ENCODE measurements at places on chromosomes 16 and 17.

DNA sequence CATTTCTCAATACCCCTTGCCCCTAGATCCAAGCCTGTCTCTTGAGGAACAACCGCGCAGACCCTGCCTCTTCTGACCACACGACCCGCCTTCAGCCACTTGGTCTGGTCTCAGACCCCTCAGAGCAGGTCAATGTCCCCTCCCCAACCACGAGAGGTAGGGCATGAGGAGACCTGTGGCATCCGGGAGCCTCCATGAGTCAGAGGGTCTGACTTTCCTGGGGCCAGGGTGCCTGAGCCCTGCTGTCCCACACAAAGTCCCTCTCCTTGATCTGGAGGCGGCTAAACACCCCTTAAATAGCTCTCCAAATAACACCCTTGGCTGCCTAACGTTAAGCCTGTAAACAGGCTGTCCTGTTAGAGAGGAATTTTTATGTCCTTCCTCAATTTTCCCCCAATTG is 5.1 kb downstream of the CARMIL2 start:
- DNase-seq, result no peak

DNA sequence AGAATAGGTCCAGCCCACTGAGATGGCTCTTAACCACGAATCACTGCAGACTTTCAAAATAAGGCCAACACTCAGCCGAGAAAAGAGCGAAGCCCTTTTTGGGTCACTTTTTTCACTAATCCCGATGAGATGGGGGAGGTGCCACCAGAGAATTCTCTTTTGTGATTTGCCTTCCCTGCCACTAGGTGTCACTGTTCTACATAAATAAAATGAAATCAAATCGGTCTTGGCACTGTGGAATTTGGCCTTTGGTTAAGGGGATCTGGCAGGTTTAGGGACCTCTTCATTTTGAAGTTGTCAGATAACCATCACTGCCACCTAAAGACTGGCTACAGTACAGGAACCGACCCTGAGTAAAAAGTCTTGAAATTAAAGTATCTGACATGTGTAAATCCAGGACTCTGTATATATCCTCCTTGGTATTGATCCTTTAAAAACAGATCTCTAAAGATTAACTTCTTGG is 147.0 kb downstream of the HS3ST4 start:
- peak; percentile 71 for DNase-seq

GRCh38 chr16:75252946-75253911 is 1.8 kb upstream of the BCAR1 start:
- no peak for DNase-seq

DNA sequence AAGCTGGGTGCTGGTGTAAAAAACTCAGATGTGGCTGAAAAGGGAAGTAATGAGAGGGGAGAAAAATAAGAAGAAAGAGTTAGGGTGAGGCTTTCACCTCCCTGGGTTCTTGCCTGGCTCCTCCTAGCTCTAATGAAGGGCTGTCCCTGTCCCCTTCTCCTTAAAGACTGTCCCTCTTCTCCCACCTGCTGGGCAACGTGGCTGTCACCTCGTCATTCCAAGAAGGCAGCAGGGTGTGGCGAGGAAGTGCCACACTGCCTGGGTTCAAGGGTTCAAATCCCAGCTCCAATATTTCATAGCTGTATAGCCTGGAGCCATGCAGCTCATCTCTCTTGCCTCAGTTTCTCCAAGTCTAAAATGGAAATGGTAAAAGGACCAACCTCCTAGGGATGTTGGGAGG is 122.5 kb upstream of the CACNG5 start:
- no peak for DNase-seq
